ENCODE measurements at places on chromosomes 4 and X. TPM values are rescaled to one million over a fixed set of nuclear protein-coding genes. Genes with fewer than 3 reads are reported as not detected.

GRCh38 chrX:130162094-130162735 is 3.4 kb downstream of the AIFM1 start:
- DNase-seq = no peak

DNA sequence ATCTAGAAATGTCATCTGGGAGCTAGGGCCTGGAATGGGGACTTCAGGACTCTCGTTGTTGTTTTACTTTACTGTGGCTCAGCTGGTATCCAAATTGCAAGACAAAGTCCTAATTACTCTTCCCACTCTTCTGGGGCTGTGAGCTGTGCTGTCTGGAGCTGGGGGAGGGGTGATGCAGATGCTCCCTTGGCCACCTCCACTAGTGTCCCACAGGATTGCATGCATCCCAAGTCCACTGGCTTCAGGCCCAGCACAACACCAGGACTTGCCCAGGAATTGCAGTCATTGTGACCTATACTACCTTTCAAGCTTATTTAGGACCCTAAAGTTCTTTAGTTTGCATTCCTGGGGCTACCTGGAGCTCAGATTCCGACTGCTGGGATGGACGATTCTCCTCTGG is 366.1 kb upstream of the FAM47C start:
- no peak for DNase-seq

- no peak for DNase-seq
Observed at GRCh38 chr4:77877167-77877566, 14.5 kb downstream of the MRPL1 start.

GRCh38 chr4:6662591-6662990 is 22.1 kb downstream of the MRFAP1 start:
- DNase-seq = no peak

GRCh38 chr4:3879681-3880614 is 113.8 kb downstream of the ADRA2C start:
- no peak for DNase-seq

ZBTB49 gene
- total RNA-seq = 1.9 TPM

ARHGAP4 gene
- 10.0 TPM for total RNA-seq

Measured in left ventricle myocardium inferior (tissue), 1 donor.